ENCODE measurements at places on chromosomes 5 and 9.
A peak's percentile ranks its signal among the peaks of the same experiment; 100 is the strongest.

DNA sequence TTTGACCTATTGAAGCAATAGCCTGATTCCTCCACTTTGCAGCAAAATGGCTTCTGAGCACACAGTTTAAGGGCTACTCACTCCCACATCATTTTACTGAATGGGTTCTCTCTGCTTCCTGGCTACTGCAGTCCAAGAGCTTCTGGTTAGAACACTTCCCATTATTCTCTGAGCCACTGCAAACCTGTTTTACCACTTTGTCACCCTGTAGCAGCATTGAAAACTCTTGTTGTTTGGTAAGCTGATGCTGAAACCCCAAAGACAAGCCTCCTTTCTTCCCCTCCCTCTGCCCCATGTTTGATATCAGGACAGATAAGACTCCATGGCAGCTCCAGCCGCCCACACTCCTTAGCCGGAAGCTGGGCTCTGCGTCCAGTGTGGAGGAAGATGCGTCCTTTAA, 84.4 kb upstream of the RARS1 start:
- no peak for DNase-seq

DNA sequence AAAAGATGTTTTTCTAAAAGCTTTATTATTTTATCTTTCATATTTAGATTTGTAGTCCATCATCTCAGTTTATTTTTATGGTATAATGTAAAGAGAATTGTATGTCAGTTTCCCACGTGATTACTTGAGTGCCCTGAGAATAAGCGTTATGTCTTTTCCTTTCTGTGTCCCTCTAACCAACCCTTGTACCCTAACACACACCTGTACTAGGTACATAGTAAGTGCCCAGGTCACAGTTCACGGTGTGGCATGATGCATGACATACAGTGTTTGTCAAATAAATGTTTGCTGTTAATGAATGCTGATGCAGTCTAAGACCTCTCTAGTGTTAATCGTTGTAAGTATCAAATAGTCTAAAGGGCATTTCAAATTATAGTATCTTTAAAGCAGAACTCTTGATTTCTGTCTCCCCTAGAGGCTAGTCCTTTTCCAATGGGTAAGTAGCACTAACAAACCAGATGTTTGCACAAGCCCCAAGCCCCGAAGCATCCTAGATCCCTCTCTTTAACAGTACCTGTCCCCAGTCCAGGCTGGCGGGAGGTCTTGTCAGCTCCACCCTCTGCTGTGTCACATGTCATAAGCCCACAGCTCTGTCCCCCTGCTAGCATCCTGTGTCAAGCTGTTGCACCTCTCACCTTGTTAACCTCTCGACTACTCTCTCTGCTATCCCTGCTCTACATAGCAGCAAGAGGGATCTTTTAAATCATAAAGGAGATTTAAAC, 23.7 kb downstream of the NUP214 start:
- DNase-seq, result no peak

DNA sequence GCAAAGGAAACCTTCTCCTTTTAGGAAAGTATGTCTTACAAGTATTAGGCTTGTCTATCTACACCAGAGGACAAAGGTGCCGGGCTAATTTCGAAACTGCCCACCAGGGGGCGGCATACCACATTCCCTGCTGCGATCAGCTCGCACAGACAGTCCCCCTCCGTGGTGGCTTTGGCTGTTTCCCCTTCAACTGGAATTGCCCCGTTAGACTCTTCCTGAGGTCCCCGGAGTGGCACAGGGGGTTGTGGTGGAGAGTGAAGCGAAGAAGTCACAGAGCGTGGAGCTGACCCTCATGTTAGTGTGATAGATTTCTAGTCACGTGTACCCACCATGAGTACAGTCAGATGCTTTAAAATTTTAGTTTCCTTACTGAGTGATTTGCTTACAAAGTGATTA, 17.5 kb downstream of the PTTG1 start:
- DNase-seq, result peak; percentile 53

DNA sequence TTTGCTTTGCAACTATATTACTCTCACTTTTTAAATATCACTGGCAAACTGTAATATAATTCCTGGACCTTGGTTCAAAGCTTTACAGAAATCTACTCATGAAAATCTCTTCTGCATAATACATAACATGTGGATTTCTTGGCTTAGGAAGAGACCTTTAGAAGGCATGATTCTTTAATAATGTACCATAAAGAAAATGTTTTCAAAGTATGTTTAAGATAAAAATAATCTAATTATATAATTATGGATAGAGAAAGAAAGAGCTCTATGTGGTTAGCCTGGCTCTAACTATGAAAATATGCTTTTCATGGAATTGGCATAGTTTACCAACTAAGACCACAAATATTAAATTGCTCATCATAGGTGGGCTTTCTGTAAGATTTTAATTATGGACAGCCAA, 817.8 kb downstream of the TLE1 start:
- no peak for DNase-seq

DNA sequence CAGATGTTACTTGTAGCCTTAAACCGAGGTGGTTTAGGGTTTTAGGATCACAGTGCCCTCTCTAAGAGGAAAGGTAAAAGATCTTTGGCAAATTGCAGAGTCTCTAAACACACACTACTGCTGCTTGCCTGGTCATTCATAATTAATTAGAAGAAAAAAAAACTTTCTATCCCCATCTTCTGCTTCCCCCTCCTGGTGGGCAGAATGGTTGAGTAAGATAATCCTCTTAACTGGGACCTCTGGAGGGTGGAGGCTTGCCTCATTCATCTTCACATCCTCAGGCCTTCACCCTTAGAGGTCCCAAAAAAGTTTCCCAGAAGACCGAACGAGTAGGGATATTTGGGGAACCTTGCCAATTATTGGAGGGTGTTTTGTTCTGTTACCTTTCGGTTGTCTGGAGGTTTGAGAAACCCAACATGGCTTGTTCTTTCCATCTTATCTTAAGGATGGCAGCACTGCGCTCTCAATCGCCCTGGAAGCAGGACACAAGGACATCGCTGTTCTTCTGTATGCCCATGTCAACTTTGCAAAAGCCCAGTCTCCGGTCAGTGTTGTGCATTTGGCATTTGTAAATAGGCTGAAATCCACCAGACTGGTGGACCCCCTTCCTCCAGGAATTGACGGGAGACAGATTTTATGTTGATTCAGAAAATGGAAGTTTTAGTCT, 97.3 kb upstream of the DMRT1 start:
- DNase-seq, result no peak

GRCh38 chr9:37300620-37301019, 121.9 kb upstream of the GRHPR start:
- no peak for DNase-seq

DNA sequence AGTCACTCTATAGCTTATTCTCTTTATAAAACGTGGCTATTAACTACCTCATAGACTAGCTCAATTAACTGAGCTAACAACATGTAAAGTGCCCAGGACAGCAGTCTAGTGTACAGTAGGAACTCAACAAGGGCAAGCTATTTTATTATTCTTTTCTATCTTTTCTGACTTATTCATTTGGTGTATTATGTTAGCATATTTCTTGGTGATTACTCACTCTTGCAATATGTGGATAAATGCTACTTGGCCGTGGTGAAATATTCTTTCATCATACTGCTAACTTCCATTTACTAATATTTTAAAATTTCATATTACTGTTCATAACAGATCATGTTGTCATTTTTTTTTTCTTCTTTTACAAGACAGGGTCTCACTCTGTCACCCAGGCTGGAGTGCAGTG, 4.9 kb downstream of the SLC25A51 start:
- no peak for DNase-seq

- no peak for DNase-seq
Measured at GRCh38 chr5:139462586-139463276, at the start of gene ECSCR. ECSCR (minus strand) TSS chr5:139462743; CDS start chr5:139462670, 73 bp downstream.

GRCh38 chr5:15585841-15586591, 86.0 kb downstream of the FBXL7 start:
- DNase-seq, result no peak

- no peak for DNase-seq
Measured at GRCh38 chr5:78627766-78628165, 20.8 kb downstream of the LHFPL2 start.

DNA sequence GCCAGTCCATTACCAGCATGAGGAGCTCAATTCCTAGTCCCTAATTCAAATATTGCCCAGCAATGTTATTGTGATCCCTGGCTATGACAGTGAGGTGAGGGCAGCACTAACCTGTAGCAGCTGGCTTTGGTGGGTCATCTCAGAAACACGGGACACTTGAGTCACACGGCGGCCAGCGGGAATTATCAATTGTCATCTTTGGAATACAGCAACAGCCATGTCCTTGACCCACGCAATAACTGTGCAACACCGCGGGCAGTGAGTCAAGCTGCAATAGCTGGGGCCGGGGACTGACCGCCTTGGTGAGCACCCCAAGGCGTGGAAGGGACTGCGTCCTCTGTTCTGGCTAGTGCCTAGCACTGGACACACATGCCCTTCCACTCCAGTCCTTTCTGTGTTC, 62.5 kb upstream of the ALDH1B1 start:
- no peak for DNase-seq

DNA sequence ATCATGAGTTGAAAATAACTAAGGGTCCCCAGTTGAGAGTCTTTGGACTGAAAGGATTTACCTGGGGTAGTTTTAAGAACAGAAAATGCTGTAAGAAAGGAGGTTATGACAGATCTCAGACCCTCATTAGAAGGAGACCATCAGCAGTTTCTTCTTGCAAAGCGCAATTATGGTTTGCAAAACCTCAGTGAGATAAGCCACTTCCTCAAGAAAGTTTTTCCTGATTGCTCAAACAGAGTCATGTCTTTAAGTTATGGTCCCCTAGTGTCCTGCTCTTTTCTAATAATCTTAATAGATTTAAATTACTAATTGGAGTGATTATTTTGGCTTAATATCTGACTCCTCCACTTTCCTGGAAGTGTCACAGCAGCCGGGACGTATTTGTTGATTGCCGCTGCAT, 293.2 kb upstream of the KLF4 start:
- no peak for DNase-seq

DNA sequence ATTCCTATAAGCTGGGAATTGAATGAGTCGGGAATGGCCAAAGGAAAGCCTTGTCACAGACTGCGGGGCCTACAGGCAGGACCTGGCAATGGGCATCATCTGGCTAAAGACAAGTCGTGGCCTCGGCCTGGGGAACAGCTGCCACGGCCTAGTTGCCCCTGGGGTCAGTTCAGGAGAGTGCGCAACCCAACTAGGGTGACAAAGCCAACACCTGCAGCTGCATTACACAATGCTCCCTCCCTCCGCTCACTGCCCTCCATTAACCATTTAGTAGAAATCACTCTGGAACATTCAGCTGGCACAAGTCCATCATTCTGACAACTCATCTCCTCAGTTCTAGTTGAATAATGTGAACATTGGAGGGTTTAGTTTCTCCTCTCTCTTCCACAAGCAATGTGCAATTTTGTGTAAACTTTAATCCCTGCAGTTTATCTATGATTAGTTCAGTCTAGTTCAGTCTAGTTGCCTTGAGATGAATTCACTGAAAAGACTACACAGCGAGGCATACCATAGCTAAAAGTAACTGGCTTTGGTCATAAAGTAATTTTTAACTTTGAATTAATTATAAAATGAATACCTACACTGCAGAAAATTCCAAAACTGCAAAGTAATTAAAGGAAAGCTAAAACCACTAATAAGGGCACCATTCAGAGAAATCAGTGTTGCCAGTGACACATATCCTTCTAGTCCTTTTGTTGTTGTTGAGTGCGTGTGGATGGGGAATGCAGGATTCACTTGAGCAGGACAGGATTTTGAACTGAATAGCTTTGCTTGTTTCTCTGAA, 5.1 kb downstream of the GLDC start:
- DNase-seq, result no peak

GRCh38 chr9:89536145-89536574, 38.2 kb upstream of the SEMA4D start:
- DNase-seq, result no peak
